Central memory CD4-positive, alpha-beta T cell (primary cell): ENCODE measurements at places on chromosomes 3 and 15.

GRCh38 chr3:9214185-9214584, 35.3 kb downstream of the SRGAP3 start:
- DNase-seq: no peak

DNA sequence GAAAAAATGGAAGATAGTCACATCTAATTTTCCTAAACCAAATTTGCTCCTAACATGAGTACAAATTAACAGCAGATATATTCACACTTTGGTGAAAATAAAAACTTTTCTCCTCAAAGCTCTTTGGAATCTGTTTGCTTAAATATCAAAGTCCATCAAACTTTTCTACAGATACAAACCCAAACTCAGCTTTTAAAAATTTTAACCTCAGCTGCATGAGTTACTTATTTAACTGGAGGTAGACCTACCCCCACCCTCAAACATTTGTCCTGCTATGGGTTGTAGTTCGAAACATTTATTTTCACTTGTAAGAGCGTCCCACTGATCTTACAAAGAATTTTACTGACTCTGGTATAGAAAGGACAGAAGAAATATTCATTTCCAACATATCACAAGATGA, 8.9 kb upstream of the XYLB start:
- DNase-seq: no peak

GRCh38 chr3:151372063-151372820, 12.3 kb downstream of the P2RY12 start:
- no peak for DNase-seq

DNA sequence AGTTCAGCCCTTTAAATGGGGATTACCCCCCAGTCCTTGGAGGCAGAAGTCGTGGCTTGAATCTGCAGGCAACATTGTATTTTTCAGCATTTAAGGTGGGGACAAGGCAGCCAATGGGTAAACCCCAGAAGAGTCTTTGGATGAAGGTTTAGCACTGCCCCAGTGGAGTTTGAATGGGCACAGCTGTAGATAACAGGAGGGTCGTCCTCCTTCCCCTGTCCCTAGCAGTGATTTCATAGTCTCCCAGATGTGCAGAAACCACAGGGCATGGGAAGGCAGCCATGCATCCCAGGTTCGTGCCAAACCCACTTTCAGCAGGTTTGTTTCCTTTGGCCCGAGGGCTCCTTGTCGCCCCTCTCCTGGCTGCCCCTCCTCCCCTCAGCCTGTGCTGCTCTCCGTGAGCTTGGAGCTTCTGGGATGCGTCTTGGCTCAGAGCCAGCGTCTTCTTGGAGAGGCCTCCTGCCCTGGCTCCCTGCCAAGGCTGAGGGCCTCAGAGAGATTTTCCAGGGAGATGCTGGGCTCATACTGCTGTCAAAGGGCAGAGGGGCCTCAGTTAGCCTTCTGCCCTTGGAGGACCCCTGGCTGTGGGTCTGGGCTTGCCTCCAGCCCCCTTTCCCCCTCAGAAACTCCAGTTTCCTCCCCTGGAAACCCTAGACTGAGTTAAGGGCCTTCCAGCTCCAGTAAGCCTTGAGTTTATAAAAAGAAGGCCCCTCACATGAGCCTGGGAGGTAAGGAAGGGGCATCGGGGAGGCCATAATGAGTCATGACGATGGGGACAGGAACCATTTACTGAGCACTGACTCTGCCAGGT, 48.9 kb upstream of the POLG start:
- no peak for DNase-seq
